Umbilical cord (tissue), 2 donors: ENCODE measurements at places on chromosomes 12 and 14. TPM values are rescaled to one million over a fixed set of nuclear protein-coding genes. Genes with fewer than 3 reads are reported as not detected.

DNA sequence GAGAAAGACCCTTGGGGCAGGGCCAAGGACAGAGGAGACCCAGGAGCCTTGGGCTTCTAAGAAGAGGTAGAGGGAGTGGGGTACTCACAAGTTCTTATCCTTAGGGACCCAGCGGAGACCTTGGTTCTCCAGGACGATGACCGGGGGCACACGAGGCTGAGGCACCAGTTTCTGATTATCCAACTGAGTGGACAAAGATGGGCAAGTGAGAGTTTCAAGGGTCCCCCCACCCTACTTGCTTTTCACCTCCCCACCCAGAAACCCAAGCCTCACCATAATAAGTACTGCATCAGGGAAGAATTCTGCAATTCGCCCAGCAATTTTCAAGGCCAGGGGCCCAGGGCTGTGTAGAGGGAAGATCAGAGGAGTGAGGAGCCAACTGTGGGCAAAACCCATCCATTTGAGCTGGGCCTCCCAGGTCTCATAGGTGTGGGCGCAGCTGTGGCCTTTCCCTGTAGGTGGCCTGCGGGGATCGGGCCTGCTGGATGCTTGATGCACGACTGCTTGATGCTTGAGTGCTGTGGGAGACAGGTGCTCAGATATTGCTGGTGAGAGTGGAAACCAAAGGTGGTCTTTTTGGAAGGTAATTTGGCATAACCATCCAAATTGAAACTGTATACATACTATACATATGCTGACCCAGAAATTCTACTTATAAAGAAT, 2.0 kb downstream of the EMC9 start:
- no peak for DNase-seq

- peak; percentile 72 for DNase-seq
These were observed 70.7 kb downstream of the SCARB1 start for GRCh38 chr12:124792961-124793441.

CIPC gene
- 17.6 TPM for total RNA-seq

GRCh38 chr14:81437244-81437643, 37.1 kb upstream of the STON2 start:
- DNase-seq: no peak

DNA sequence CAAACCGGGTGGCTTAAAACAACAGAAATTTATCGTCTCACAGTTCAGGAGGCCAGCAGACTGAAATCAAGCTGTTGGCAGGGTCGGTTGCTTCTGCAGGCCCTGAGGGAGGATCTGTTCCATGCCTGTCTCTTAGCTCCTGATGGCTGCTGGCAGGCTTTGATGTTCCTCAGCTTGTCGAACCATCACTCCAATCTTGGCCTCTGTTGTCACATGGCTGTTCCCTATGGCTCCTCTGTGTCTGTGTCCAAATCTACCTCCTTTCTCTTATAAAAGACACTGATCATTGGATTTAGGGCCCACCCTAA, 14.0 kb downstream of the NFATC4 start:
- no peak for DNase-seq

DNA sequence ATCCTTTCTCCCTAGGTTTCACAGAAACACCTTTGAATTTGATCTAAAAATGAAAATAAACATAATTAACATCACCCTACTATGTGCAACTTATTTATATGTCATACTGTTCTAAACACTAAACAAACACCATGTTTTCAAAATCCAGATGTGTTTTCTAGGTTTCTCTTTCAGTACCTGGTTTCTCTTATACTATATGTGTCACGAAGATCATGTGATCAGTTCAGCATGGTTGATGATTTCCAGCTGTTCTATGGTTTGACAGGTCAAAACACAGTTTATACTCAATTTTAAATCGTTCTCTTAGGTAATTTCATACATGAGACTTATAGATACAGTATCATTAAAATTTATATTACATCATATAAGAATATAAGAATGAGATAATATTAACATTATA, 373.1 kb downstream of the SOX5 start:
- no peak for DNase-seq

DNA sequence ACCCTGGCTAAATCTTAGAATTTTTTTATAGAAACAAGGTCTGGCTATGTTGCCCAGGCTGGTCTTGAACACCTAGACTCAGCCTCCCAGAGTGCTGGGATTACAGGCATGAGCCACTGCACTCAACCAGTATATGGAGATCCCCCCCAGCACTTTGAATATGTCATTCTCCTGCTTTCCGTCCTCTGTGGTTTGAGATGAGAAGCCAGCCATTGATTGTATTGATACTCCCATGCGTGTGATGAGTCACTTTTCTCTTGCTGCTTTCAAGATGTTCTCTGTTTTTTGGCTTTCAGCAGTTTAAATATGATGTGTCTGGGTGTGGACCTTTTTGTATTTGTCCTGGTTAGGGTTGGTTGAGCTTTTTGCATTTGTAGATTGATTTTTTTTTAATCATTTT, 75.2 kb upstream of the DNM1L start:
- DNase-seq: no peak

AJUBA gene
- total RNA-seq: 69.1 TPM
